ENCODE measurements at places on chromosomes 5 and 9.

- no peak for DNase-seq
Measured at GRCh38 chr5:147902609-147903115, 3.7 kb downstream of the C5orf46 start.

GRCh38 chr9:28409919-28410318 lies 836.6 kb upstream of the C9orf72 start:
- no peak for DNase-seq

DNA sequence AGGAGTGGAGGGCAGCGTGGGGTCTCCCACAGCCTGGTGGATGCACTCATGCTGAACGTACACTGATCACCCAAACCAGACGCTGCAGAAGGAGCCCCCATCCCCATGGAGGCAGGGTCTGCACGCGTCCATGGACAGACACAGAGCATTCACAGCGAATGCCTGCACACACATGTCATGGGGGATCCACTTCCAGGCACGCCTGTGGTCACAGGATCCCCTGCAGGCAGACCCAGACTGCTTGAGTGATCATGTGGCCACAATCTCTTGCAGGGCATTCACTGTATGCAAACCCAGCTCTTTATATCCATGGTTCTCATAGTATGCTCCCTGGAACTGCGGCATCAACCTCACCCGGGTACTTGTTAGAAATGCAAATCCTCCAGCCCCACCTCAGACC lies 5.4 kb downstream of the SNCB start:
- DNase-seq: no peak

DNA sequence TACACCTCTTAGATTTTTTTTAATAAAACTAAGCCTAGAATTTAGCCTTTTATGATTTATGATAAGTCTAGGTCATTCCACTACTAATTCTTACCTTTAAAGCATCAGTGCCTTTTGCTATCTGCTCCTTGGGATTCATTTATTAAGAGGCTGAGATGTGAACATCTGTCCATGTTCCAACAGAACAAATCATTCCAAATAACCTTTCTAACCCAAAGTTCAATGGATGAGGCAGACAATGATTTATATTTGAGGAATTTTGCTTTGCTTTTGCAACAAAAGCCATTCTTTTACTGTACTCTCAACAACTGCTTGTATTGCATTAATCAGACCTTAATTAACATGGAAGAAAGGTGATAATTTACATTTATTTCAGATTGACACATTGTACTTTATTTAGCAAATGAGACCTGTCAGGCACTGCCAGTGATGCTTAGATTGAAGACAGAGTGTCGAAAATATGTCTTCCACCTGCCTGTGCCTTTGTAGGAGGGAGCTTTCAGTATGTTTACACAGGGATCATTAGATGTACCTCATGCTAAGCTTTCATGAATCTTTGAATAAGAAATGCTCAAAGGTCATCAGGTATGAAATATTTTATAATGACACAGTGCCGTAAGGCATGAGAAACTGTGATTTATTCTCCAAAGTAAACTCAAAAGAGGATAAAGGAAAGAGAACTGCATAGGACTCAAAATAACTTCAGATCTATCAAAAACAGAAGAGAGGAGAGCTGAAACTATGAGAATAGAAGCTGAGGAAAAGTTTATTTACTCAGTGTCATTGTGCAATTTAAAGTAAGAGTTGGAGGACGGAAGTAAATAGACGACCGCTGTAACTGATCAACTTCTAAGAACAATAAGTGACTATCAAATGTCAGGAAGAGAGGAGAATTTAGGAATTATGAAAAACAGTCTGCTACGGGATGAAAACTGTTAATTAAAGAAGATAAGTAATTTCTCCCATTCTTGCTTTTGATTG lies 36.7 kb upstream of the IZUMO3 start:
- no peak for DNase-seq

GRCh38 chr5:110803467-110804326 lies 64.9 kb downstream of the SLC25A46 start:
- no peak for DNase-seq

- no peak for DNase-seq
Measured at GRCh38 chr5:158943057-158943456, 156.7 kb downstream of the EBF1 start.

DNA sequence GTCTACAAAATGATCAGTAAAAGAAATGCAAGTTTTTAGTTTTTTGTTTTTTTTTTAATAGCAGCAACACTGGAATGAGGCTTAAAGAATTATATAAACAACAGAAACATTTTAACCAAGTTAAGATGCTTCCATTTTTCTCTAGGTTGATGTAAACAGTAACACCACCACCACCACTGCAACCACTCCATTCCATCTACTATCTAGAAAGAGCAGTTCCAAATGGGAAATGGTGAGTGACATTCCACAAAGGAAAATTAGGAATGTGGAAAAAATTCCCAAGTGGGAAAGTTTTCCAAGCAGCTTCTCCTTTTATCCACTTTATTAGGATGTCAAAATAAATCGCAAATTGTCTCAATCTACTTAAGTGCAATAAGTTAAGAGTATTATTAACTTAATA lies 32.6 kb downstream of the SLC38A9 start:
- DNase-seq: no peak

- no peak for DNase-seq
Measured at GRCh38 chr9:22170556-22170955, 161.5 kb upstream of the CDKN2B start.
